ENCODE measurements at places on chromosomes 3 and 15.

- DNase-seq, result no peak
These were observed 37.6 kb upstream of the ATP11B start for GRCh38 chr3:182755712-182756111.

GRCh38 chr3:81496407-81497104 lies 264.9 kb downstream of the GBE1 start:
- DNase-seq, result no peak

GRCh38 chr3:114877378-114878113 lies 269.5 kb downstream of the ZBTB20 start:
- no peak for DNase-seq

GRCh38 chr15:29285386-29285785 lies 15.8 kb upstream of the NSMCE3 start:
- no peak for DNase-seq

DNA sequence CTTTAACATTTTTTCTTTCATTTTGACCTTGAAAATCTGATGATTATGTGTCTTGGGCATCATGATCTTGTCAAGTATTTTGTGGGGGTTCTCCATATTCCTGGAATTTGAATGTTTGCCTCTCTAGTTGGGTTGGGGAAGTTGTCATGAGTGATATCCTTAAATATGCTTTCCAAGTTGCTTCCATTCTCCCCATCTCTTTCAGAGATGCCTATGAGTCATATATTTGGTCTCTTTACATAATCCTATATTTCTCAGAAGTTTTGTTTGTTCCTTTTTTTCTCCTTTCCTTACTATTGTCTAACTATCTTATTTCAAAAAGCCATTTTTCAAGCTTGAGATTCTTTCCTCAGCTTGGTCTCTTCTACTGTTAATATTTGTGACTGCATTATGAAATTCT lies 69.0 kb upstream of the CCDC80 start:
- DNase-seq, result no peak

- DNase-seq, result no peak
These were observed 1333.1 kb downstream of the SI start for GRCh38 chr3:163745204-163745603.

GRCh38 chr3:52896613-52897012 lies 735 bp downstream of the STIMATE start:
- DNase-seq, result no peak

DNA sequence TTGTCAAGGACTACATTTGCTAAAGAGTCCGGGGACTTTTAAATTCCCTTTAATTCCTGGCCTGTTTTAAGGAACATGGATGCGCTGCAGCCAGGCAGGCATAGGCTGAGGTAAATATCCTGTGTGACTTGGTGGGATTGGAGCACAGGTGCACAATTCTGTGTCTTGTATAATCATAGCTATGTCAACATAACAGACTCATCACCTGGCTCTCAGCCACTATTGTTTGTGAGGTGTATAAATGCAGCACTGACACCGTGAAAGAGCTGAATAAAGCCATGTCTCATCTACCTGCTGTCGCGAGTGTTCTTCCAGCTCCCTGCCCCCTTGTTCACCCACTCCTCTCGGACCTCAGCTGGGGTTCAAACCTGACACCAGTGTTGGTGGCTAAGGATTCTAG lies 109.7 kb downstream of the MFSD1 start:
- DNase-seq, result no peak

GRCh38 chr3:120339362-120339761 lies 9.8 kb downstream of the LRRC58 start:
- no peak for DNase-seq

GRCh38 chr15:59688423-59688781 lies 718 bp downstream of the BNIP2 start:
- peak; percentile 5 for DNase-seq

DNA sequence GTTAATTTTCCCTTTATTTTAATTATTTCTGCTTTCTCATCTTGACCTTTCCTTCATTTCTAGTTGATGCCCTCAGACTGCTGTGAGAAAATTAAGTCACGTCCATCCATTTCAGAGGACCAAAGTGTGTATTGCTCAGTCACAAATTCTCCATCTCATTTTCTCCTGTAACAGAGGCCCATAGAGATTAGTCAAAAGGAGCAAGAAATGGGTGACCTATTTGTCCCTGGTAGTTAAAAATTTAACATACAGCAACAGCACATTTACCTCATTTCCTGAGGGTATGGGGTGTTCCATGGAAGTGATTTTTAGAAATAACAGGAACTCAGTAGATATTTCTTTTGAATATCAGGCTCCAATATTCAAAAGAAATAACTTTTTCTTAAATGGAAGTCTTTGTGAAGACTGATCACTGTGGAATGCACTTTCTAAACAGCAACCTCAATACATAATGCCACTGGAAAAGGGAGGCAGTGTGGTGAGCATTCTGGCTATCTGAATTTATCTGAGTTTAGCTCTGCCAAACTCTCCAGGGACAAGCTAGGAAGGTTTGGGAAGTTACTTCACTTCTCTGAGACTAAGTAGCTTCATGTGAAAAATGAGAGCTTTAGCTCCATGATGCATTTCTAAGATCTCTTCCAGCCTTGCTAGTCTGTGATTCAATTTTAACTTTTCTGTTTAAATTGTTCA lies 808.2 kb downstream of the SQOR start:
- no peak for DNase-seq

Data from NCI-H1694 (cell line).